Neural progenitor cell (in vitro differentiated cells): ENCODE measurements at places on chromosomes 7 and 10.

DNA sequence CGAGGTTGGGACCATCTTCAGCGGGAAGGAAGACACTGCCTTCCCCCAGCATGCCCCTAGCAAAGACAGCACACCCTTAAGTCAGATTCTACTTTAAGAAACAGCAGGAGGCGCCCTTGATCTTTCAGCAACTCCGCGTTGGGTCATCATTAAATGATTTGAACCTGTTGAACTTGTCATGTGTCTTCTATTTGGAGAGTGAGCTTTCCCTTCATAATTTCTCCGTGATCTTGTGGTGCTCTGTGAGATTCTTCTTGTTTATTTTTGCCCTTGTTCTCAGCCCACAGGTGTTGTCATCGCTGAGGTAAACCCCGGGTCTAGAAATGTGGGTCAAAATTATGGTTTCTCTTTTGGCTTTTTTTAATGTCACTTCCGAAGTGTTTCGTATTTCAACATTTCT lies 49.5 kb upstream of the PITRM1 start:
- DNase-seq: peak; percentile 34

GRCh38 chr10:33143160-33143728 lies 185.2 kb upstream of the ITGB1 start:
- no peak for DNase-seq

DNA sequence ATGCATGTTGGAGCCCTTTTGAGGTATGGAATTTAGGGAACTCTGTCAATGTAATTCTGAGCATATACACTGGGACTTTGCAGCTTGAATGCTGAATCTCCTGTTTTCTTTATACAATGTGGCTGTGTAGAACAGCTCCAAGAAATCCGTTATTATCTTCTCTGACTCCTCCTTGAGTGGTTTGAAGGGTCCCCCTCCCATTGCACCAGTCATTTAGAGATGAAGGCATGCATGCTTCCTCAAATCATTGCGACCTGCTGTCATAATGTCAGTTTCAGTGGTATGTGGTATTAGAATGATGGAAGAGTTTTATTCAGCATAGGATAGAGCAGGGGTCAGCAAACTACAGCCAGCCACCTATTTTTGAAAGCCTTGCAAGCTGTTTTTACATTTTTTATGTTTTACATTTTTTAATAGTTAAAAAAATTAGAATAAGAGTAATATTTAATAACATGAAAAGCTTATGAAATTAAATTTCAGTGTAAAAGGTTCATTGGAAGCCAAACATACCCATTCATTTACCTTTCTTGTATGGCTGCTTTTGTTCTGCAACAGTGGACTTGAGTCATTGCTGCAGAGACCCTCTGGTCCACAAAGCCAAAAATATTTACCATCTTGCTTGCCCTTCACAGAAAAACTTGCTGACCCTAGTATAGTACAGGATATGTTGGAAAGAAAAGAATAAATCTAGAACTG lies 8.1 kb downstream of the STK17A start:
- DNase-seq: no peak

- no peak for DNase-seq
These were observed 507.9 kb downstream of the IPMK start for GRCh38 chr10:57759777-57760176.

GRCh38 chr10:68506411-68506810 lies 20.9 kb downstream of the SLC25A16 start:
- no peak for DNase-seq

DNA sequence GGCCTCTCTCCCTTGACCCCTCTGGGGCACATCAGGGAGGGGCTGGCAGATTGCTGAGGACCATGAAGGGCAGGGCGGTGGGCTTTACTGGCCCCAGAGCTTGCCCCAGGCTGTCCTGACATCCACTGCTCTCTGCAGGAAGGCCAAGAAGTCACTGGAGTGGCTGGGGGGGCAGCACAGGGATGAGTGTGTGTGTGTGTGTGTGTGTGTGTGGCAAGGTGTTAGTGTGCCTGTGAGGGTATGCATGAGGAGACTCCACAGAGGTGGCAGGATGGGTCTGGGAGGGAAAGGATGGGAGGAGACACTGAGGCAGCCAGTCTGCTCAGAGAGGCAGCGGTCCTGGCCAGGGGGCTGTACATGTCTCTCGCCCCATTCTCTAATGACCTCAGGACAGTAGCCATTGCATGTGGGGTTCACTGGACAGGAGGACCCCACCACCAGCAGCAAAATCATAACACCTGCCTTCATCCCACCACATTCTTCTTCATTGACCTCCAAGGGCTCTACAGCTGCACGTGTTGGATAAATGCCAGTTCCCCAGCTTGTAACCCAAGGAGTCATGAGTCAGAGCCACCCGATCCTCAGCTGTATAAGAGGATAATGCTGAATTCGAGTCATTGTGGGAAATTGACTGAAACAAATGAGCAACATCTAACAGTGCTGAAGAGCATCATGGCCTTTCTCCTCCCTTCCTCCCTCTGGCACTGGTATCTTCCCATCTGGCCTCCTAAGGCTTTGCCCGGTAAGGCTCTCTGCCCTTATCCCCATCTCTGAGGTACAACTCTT lies 720.5 kb downstream of the GRID1 start:
- DNase-seq: no peak

GRCh38 chr7:112938863-112939573 lies 147.6 kb downstream of the GPR85 start:
- peak; percentile 86 for DNase-seq

- DNase-seq: no peak
These were observed 35.5 kb upstream of the KMT2E start for GRCh38 chr7:104978460-104978859.

- no peak for DNase-seq
These were observed 669.8 kb upstream of the ANKRD30A start for GRCh38 chr10:36455526-36456133.

DNA sequence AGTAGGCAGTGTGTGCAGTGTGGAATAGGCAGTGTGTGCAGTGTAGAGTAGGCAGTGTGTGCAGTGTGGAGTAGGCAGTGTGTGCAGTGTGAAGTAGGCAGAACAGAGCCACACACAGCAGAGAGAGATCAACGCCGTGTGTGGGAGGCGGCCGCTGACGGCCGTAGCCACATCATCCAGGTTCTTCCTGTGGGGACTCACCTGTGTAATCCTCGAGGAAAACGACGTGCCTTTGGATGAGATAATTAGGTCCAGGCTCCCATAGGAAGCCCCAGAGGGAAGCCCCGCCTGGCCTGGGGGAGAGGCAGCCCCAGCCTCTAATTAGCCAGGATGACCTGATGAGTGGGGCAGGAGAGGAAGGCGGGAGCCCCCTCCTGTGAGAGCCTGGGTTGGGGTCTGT lies 25.4 kb downstream of the KNDC1 start:
- no peak for DNase-seq

- peak; percentile 65 for DNase-seq
These were observed 412 bp downstream of the PIP4K2A start for GRCh38 chr10:22713853-22714478.

- DNase-seq: no peak
These were observed 6.1 kb downstream of the PSTK start for GRCh38 chr10:122986335-122986734.

GRCh38 chr7:42345478-42346299 lies 108.7 kb upstream of the GLI3 start:
- no peak for DNase-seq

- no peak for DNase-seq
These were observed 130.3 kb upstream of the MINDY3 start for GRCh38 chr10:15990535-15991129.

GRCh38 chr7:101170617-101171441 lies 5.5 kb upstream of the VGF start:
- no peak for DNase-seq

DNA sequence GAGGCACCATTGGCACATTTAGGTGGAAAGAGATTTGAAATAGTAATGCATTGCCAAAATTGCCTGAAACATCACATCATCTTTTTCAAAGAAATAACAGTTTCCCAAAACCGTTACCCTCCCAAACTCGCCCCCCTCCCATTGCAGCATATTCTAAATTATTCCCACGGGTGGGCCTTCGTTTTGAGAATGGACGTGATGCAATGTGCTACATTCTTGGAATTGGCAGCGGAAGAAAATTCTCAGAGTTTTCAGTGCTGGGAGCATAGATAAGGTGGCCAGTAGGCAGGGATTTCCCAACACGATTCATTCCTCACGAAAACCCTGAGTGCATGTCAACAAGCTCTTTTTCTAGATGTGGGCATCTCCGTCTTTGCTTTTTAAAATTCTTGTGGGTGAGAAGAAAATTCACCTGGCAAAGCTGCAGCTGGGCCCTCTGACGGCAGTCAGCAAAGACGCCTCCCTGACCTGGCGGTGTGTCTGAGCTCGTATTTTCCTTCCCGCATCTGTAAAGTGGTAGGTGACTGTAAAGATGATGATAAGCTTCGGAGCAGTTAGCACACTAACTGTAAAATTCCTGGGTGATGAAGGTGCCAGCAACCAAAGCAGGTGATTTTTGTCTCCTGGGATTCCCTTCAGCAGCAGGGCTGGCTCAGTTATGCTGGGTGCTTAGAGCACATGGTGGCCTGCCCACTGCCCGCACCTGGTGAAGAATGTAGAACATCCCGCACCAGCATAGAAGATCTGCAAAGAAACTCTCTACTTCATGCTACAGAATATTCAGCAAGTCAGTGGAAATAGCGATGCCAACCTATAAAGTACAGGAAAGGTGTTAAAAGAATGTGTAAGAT lies 141.9 kb upstream of the KLF6 start:
- no peak for DNase-seq

DNA sequence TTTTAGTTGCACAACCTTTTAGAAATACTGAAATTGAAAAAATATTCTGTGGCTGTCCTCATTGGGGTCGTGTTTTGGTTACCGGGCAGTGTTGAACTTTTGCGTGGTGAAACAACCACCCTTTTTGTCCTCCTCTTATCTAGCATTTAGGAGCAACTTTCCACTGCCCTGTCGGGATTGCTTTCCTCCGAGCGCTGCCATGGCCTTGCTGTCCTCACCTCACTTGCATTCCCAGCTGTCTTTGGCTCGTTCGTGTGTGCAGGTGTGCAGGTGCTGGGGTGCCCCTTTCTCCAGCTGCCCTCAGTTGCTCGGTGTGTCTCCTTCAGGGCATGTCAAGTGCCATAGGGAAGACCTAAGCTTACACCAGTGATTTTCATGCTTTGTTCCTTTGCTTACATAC lies 116.9 kb upstream of the GJD4 start:
- no peak for DNase-seq

GRCh38 chr7:40717242-40717641 lies 582.4 kb downstream of the SUGCT start:
- DNase-seq: peak; percentile 56

GRCh38 chr7:12031638-12032037 lies 179.5 kb upstream of the TMEM106B start:
- no peak for DNase-seq

DNA sequence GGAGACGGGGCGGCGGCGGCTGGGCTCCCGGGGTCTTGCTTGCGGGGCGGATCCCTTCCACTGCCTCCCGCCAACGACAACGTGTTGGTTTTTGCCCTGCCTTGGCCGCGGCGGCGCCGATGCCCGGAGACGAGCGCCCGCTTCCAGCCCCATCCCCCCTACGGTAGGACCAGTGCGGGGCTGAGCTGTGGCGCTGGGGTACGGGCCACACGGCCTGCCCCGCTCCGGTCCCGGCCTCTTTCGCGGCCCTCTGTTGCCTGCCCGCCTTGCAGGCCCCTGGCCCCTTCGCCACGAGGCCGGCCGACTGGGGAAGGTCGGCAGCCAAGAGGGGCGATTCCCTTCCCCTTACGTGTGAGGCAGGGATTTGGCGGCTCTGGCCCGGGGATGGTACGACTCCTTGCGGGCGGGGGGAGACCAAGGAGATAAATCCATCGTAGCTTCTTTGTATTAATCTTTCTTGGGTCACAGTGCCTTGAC lies 488 bp downstream of the EIF4H start:
- DNase-seq: peak; percentile 75

GRCh38 chr7:93053949-93054943 lies 63.5 kb downstream of the SAMD9 start:
- DNase-seq: no peak

DNA sequence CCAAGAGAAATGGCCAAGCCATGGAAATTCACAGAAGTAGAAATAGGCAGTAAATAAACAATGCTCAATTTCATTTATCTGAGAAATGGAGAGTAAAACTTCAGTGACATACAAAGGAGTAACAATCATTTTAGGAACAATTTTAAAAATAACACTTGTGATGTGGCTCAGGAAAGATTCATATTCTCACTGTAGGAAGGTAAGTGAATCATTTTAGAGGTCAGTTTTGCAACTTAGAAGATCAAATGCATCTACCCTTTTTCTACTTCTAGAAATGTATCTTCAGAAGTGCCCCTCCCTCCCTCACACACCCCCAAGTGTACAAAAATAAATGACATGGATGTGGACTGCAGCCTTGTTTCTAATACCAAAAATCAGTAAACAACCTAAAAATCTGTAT lies 78.3 kb downstream of the ALOX5 start:
- no peak for DNase-seq

- DNase-seq: no peak
These were observed 11.1 kb downstream of the MCU start for GRCh38 chr10:72702868-72703581.

DNA sequence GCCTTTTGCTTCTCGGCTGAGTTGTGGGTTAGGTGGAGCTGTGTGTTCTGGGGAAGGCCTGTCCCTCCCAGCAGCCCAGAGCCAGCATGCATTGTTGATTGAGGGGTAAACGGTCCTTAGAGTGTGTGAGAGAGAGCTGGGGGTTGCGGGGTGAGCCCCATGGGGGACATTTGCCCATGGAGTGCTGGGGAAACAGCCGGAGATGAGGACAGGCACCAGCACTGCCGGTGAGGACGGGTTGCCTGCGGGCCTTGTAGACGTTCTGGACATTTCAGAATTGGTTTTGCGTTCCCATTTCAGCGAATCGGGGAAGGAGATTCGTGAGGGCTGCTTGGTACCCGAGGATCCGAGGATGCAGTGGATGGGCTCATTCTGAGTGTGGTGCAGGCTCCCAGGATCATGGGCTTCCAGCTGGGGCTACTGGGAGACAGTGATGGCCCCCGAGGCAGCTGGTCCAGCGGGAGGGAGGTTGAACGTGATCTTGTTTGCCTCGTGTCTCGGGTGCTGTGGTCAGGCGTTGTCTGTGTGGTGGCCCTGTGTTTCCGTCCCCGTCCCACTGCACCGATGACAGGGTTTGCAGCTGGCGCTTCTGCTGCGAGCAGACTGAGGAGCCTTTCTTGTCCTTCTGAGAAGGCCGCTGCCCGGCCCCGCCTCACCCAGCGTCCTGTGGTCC lies 113.9 kb downstream of the CYTH3 start:
- DNase-seq: no peak

GRCh38 chr10:102461187-102462054 lies 10.1 kb upstream of the C10orf95 start:
- peak; percentile 99 for DNase-seq

DNA sequence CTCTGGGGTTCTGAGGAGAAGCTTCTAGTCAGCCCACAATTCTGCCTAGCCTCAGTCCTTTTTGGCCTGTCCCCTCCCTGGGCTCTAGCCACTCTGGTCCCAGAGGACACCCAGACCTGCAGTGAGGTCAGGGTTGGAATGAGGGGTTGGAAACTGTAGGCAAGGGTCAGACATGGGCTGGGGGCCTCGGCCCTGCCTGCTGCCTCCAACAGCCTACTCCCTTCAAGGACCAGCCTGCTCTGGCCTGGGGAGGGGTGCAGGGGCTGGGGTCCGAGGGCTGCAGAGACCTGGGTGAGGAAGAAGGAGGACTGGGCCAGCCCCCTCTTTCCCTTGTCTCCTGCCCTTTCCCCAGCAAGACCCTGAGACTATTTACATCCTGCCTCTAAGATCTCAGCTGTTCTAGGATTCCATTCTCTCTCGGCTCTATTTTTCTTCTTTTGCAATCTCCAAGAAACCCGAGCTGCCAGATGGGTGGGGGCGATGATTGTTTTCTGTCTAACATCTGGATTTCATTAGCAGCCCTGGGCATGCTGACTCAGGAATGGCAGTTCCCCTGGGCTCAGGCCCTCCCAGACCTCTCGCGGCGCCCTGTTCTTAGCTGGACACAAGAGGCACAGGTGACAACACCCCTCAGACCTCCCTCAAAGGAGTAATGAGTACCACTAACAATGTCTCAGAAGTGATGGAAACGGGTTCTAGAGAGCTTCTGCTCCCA lies 23.1 kb downstream of the ZCCHC24 start:
- no peak for DNase-seq
